ENCODE measurements at places on chromosomes 2 and 18.

DNA sequence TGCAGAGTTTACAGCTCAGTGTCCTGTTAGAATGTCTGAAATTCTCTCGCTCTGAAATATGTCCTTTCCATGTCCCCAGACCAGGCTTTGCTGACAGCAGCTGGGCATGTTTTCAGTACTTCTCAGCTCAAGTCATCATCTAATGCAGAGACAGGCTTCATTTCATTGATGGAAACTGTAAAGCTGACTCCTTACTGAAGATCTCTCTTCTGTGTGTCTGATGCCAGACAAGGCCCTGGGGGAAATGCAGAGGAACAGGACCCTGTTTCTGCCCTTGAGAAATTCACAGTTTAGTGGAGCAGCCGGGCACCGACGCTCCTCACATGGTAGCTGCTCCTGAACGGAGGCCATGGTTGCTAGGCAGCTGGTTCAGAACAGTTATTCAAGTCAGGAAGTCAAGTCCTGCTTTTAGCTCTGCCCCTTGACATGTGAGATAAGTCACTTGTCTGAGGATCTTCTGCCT is 24.6 kb upstream of the FZD7 start:
- no peak for DNase-seq

DNA sequence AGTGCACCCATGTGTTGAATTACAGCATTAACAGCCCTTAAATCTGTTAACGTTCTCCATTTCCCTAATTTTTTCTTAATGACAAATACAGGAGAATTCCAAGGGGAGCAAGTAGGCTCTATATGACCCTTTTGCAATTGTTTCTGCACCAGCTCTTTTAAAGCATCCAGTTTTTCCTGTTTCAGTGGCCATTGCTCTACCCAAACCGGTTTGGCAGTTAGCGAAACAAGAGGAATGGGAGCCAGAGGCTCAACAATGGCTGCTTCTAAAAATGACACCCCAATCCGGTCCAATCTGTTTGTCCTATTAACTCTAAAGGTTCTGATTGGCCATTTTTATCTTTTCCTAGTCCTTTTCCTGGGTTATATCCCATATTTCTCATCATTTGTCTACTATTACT is 15.1 kb upstream of the SUCLG1 start:
- DNase-seq, result no peak

GRCh38 chr18:27213123-27213717 is 28.1 kb upstream of the CHST9 start:
- DNase-seq, result no peak

DNA sequence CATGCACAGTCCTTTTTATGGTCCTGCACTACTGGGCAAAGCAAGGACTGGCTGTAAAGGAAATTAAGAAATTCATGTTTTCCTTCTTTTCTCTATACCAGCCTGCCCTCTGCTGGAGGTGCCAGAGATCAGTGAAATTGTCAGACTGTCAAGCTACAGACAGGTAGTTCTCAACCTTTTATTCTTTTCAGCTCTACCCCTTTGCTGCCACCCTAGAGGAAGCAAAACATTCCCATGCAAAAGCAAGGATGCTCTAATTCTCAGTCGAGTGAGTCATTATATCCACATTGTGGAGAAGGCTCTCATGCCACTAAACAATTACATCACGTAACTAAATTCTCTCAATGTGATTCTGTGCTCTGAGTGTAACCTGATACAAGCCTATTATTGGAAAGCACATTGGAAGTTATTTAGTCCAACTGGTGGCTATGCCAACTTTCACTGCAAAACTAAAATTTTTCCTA is 25.0 kb upstream of the RAPGEF4 start:
- no peak for DNase-seq

DNA sequence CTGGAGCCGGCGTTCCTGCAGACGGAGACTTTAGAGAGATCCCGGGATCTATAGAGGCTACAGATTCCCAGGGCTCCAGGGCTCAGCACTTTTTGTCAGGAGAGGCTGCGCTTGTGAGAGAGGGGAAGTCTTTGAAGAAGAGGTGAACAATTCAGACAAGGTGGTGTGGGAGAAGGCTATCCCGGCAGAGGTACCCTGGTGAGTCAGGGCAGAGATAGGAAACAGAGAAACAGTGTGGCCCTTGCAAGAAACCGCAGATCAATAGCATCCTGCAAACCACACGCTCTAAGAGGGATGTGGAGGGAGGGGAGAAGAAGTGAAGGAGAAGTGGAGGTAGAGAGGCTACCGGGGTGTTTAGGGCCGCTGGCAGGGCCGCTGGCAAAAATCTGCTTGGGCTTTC is 160.5 kb upstream of the APCDD1 start:
- no peak for DNase-seq

DNA sequence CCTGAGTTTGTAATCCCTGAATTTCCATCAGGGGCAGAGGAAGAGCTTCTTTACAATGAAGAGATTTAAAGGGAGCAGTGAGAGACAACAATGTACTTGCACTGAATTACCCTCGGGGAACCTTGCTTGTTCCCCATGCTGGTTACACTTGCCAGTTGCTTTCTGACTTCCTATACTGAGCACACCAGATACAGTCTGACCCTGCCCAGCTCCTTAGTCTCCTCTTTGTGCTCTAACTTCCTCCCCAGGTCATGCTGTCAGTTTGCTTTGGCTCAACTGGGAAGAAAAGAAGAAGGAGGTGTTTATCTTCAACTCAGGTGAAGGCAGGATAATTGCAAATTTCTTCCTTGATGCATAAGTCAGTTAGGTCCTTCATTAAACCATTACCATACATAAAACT is 658.4 kb downstream of the NYAP2 start:
- no peak for DNase-seq

- no peak for DNase-seq
Observed at GRCh38 chr2:141381946-141382345, 748.9 kb downstream of the LRP1B start.

GRCh38 chr18:77144046-77144445 is 11.5 kb upstream of the MBP start:
- no peak for DNase-seq

DNA sequence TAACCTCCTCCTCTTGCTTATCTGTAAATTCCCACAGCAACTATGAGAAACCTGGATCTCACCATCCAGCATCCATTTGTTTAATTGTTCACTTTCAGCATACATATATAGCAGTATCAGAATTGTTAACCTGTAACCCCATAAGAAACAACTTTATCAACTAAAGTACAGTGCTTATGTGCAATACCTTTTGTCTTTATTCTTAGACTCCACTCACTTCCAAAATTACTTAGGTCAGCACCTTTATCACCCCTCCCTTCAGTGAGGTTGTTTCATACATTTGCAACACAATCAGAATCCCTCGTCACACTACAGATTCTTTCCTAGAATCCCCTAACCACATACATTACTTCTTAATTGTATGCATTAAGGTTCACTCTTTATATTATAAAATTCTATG is 225.9 kb upstream of the NCKAP5 start:
- DNase-seq, result no peak

DNA sequence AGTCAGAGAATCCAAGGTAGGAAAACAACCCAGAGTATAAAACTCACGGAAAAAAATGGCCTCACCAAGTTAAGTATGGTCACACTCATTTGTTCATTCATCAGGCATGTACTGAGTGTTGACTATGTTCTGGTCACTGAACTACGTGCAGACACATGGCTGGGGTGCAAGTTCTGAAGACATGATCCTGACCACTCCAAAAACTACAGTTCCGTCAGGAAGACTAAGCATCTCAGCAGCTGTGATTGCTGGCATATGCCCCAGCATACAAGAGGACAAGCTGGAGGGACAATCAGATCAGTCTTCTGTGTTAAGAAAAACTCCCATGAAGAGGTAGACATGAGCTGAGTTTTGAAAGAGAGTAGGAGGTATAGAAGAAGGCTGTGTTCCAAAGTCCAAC is 72.8 kb downstream of the TCF4 start:
- DNase-seq, result no peak

GRCh38 chr18:79521416-79522205 is 125.9 kb downstream of the NFATC1 start:
- no peak for DNase-seq

DNA sequence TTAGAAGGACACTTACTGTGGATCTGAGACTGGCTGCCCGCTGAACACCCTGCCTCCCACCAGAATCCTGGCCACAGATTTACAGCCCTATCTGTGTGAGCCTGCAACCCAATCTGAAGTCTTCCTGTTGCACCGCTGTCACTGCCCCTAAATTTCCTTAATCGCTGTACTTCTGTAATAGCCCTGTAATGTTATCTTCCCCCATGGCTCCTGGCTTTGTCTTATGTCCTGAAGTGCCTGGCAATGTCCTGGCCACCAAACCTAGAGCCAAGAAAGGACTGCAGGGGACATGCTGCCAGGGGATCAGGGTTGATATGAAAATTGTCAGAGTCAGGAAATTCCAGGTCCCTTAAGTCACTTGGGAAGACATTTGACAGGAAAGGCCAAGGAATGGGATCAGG is 52.7 kb downstream of the FHOD3 start:
- no peak for DNase-seq

GRCh38 chr18:33802955-33803354 is 224.9 kb downstream of the ASXL3 start:
- DNase-seq, result no peak

DNA sequence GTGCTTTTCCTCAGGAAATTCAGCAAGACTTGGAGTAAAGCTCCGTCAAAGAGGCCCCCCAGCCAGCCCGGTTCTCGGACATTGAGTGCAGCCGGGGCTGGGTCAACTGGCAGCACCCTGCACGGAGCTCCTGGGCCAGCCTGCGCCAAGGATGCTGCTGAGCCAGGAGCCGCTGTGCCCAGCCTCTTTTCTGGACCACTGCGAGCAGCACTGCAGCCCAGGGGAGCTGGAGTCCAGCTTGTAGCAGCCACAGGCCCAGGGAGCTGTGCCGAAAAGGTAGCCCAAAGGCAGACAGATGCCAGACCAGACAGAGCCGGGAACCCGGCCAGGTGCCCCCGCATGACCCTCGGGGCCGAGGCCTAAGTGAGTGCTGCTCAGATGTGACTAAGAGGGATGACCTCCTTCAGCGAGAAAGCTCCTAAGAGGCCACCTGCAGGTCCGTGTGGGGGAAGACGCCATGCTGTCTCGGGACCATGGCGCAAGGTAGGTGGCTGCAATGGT is 7.3 kb downstream of the CLHC1 start:
- DNase-seq, result no peak

GRCh38 chr18:25174324-25174723 is 177.6 kb downstream of the ZNF521 start:
- no peak for DNase-seq

GRCh38 chr2:209525834-209526281 is 102.0 kb downstream of the MAP2 start:
- no peak for DNase-seq

- DNase-seq, result no peak
Observed at GRCh38 chr18:60892855-60893254, 440.4 kb upstream of the CDH20 start.

GRCh38 chr2:17850151-17850550 is 28.3 kb upstream of the KCNS3 start:
- DNase-seq, result no peak

- DNase-seq, result no peak
Observed at GRCh38 chr2:36800381-36800780, 103.9 kb downstream of the VIT start.

- DNase-seq, result no peak
Observed at GRCh38 chr2:70648961-70649360, 95.3 kb upstream of the TGFA start.

GRCh38 chr18:54888378-54888777 is 60.1 kb downstream of the RAB27B start:
- DNase-seq, result no peak

DNA sequence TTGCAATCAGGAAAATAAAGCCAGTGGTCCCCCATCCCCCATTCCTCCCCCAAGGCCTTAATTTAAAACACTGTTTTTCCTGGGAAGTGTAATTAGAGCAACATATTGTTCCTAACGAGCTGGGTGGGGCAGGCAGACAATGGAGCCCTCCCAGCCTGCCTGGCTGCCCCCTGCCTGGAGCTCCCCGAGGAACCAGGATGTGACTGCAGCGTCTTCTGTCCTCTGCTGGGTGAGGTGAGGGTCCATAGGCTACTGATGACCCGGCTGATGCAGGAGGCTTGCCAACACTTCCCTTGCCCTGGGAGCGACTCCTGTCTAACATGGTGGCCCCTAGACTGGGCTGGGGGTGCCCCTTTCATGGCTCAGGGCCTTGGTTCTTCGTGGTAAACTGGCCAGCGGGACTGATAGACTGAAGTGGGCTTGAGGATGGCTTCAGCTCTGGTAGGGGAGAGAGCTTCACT is 152.4 kb downstream of the DYSF start:
- DNase-seq, result no peak

DNA sequence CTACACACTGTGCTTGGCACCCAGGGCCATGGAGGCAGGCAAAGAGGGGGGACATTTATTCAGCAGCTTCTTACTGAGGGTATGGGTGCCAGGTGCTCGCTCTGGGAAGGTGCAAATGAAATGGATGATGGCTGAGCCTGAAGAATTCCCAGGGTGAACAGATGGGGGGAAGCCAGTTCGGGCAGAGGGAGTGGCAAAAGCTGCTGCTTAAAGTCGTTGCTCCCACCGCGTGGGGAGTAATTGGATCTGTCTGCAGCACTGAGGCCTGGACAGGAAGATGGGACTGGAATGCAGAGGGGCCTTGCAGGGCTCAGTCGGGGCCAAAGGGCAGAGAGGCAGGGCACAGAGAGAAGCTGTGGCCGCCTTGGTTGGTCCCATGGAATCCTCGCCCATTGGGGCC is 51.2 kb downstream of the NEDD4L start:
- DNase-seq, result no peak

- no peak for DNase-seq
Observed at GRCh38 chr18:70260683-70261082, 28.2 kb upstream of the SOCS6 start.

DNA sequence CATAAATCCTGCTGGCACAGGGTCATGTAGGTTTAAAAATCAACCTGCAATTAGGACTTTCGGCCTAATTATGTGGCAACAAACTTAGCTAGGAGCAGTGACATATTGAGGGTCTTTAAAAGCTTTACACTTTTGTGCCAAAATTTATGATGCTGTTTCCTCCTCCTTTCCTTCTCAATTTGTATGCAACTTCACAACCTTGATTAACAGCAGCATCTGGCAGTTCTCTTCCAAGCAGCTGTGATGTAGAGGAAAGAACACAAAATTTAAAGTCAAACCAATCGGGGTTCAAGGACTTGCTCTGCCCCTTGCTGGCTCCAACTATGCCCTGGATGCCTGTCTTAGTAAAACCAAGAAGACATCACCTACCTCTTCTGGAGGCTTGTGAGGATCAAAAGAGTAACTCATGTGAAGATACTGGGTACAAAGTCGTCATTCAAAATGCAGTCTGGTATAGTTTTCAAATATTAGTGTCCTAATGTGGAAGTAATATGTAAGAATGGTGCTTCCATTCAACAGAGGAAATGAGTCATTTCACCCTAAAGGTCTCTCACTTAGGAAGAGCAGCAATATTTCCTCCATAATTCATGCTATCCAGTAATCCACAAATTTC is 94.7 kb downstream of the ANKRD44 start:
- DNase-seq, result no peak

GRCh38 chr18:75489493-75490190 is 62.1 kb upstream of the SMIM21 start:
- DNase-seq, result no peak

DNA sequence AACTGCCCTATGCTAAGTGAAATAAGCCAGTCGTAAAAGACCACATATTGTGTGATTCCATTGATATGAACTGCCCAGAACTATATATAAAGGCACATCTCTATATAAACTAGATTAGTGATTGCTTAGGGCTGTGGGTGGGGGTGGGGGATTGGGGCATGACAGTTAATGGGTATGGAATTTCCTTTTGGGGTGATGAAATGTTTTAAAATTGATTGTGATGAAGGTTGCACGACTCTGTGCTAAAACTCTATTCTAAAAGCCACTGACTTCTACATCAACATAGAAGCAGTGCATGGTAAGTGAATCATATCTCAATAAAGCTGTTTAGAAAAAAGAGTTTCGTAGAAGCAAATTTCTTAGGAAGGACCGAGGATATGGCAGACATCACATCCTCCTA is 53.0 kb downstream of the CDCA7 start:
- no peak for DNase-seq
